Mammary epithelial cell (primary cell): ENCODE measurements at places on chromosomes 5 and 9. TPM values are rescaled to one million over a fixed set of nuclear protein-coding genes. Genes with fewer than 3 reads are reported as not detected.

- no peak for DNase-seq
These were observed 36.6 kb upstream of the ITGA1 start for GRCh38 chr5:52751137-52751536.

- no peak for DNase-seq
These were observed 31.9 kb upstream of the DAPK1 start for GRCh38 chr9:87465816-87466215.

DNA sequence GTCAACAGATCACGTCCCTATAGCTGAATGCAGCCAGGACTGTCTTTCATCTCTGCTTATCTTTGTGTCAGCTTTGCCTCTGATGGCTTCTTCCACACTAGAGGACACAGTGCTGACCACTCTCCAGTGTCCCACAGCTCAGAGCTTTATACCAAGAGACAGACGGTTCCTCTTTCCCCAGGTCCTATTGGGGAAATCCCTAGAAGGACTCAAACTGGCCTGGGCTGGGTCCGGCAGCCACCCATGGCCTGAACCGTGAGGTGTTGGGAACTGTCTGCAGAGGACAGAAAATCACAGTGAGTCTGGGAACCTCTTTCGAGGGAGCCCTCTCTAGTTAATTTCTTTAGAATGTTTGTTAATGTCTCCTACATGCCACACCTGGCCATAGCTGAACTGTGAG is 68.3 kb upstream of the SHB start:
- no peak for DNase-seq

DNA sequence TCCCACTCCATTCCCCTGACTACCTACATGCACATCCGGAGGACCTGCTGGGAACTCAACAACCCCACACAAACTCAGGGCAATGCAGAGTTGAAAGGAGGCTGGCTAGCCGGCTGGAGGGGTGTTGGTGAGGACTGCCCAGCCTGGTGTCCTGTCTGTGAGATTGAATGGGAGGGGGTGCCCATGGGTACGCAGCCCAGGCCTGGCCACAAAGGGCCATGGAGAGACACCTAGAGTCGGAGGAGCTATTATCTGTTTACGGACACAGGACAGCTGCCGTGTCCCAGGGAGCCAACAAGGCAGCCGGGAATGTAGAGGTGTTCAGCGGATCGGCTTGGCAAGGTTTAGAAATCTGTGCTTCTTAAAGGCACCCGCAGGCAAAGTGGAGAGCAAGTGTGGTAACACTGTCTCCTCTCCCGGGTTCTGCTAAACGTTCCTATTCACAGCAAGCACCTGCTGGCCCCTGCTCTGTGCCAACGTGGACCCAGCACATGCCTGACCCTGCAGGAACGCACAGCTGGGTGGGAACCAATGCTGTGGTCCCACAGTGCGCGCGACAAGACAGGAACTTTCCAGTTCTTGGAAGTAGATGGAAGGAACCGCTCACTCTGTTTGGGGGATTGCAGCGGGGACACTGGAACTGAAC is 166.7 kb downstream of the DAB2IP start:
- DNase-seq: no peak

GRCh38 chr5:144015961-144016360 is 154.5 kb downstream of the YIPF5 start:
- DNase-seq: no peak

DNA sequence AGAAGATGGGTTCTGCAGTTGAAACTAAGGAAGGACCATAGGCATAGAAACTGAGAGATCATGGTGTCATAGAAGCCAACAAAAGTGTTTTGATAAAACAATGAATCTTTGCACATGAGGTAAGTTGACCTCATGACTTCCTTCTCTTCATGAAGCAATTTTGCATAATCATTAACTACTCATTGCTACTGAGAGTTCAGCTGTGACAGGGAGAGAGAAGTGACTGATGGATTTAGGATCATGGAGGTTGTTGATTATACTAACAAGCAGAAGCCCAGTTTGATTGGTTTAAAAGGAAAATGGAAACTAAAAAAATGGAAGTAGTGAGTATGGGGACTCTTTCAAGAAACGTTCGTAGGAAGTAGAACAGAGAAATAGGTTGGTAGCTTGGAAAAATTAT is 51.2 kb downstream of the PARP8 start:
- DNase-seq: no peak

GRCh38 chr9:93566408-93567270 is 9.7 kb upstream of the PHF2 start:
- DNase-seq: peak; percentile 91

DNA sequence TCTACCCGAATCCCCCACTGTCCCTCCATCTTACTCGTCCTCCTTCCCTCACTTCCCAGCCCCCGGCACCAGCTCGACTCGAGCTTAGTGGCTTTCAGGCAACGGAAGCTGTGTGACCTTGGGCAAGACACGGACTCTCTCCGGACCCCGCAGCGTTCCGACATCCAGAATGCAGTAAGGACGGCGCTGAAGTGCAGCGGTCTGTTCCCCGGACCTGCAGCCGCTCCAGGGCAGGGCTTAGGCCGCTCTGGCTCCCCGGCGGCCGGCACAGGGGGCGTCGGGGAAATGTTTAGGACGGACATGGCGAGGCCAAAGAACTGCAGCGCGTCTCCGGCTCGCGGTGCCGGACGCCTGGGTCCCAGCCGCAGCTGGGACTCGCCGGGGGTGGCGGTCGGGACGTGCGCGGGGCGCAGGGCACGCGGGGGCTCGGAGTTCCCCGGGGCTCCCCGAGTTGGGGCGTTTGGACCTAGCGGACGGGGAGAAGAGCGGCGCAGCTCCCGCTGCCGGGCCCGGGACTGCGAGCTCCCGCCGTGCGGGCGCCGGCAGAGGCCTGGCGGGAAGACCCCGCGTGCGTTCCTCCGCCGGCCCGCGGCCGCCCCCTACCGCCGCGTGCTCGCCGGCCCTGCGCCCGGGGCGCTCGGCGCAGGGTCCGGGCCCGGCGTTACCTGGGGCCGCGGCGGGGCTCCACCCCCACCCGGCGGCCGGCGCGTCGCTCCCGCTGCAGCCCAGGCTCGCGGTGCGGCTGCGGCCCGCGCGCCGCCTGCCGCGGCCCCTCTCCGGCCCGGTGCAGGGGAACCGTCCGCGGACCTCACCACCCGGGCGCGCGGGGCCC is 5.6 kb upstream of the RNF44 start:
- no peak for DNase-seq

DNA sequence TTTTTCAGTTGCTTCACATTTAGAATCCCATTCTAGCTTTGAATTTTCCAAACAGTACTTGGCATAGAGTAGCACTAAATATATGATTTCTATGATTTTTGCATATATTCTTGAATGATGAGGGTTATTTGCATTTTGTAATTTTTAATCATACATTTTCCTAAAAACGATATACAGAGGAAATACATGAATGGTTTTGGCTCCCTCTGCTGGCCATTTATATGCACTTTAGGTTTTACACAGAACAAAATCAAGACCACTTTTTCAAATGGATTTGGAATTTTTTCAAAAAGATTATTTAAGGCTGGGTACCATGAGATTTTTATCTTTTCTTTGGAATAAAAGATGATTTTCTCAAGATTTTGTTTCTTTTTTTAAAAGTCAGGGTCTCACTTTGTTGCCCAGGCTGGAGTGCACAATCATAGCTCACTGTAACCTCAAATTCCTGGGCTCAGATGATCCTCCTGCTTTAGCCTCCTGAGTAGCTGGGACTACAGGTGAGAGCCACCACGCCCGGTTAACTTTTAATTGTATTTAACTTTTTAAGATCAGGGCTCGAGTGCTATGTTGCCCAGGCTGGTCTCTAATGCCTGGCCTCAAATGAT is 16.7 kb upstream of the COMMD10 start:
- DNase-seq: peak; percentile 14

GRCh38 chr9:89778100-89779090 is 173.6 kb downstream of the GADD45G start:
- DNase-seq: no peak

- no peak for DNase-seq
These were observed 253.8 kb downstream of the KDM4C start for GRCh38 chr9:7011395-7012067.

GRCh38 chr9:18610956-18611355 is 137.0 kb downstream of the ADAMTSL1 start:
- DNase-seq: no peak

The CAMK4 gene
- 1.5 TPM for total RNA-seq

- DNase-seq: no peak
These were observed 85.7 kb upstream of the TNFAIP8 start for GRCh38 chr5:119270121-119270565.

DNA sequence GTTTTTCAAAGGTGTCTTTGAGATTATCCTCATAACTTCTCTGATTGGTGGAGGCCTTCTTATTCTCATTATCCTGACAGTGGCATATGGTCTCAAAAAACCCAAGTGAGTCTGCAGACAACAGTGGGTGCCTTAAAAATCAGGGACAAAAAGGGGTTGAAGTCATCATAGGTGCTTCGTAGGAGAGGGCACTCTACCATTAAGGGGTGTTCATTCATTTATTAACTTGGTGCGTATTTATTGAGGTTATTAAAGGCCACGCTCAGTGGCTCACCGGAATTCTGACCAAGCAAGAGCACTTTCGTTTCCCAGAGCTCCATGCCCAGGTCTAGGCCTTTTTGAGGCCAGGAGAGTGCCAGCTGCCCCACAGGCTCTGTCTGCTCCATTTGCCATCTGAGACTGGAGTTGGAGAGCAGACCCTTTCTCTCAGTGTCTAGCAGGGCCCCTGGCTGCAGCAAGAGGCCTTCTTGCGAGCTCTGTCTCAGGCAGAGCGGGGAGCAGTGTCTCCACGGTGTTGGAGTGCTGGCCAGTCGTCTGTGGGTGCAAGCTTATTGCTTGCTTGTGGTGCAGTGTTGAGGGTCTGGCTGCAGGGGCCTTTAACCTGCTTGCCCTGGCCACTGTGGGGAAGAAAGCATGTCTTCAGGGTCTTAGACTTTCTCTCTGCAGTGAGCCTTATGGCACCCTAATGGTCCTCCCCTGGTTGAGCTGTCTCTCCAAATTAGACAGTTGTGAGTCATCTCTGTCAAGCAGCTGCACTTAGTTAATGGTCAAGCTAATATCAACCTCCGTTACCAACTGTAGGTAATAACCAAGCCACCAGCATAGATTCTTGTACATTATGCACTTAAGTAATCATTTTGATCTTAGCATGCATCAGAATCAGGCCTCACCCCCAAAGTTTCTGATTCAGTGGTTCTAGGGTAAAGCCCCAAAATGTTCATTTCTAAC is 62.6 kb downstream of the IL31RA start:
- DNase-seq: no peak

- no peak for DNase-seq
These were observed 50.3 kb downstream of the COL5A1 start for GRCh38 chr9:134691695-134692572.

DNA sequence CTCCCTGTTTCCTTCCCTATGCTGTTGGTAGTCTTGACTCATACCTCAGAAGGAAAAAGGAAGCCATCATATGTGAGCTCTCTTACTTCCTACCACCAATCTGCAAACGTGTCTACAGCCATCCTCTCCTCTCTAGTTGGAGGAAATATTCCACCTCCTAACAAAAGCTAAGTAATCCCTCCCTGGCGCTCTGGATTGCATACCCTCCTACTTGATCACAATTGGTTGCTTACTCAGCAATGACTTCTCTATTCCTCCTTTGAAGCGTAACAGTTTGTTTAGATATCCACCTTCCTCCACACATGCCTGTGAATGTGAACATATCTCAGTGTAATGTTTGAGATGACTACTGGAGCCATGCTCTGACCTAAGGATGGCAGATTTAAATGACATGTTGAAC is 18.2 kb downstream of the RUSC2 start:
- DNase-seq: no peak

DNA sequence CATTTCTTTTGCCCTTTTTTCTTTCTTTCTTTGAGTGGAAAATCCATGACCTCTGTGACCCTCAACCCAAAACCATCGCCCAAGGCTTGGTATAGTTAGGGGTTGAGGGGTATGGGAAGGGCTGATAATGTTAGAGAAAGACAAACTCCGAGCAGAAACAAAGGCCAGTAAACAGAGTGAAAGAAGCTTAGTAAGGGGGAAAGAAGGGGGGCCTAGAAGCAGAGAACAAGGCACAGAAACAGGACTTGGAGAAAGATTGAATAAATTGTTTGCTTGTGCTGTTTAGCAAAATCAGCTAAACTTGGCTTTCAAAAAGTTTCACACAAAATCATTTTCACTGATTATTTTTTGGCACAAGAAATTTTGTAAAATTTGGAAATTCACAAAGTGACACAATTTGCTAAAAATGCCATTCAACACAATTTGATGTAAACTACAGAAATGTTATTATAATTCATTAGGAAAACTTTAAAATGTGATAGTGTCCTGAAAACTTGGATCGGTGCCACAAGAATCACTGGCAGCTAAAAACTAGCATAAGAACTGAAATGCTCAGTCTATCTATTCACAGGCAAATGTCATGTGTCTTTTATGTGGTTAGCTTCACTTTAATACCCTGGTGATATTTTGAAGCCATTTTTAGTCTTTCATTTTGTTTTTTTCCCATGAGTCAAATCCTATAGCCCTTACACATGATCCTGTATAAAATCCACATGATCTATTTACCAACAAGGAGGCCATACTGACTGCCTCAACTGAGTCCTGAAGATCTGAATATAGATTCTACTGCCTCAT is 276.4 kb downstream of the NR2F1-AS1 start:
- DNase-seq: no peak

The SMIM33 gene
- not detected for total RNA-seq

- no peak for DNase-seq
These were observed 259.7 kb upstream of the MSX2 start for GRCh38 chr5:174464504-174465165.

The CYSRT1 gene
- total RNA-seq: 1.6 and 2.2 TPM in 2 replicates

DNA sequence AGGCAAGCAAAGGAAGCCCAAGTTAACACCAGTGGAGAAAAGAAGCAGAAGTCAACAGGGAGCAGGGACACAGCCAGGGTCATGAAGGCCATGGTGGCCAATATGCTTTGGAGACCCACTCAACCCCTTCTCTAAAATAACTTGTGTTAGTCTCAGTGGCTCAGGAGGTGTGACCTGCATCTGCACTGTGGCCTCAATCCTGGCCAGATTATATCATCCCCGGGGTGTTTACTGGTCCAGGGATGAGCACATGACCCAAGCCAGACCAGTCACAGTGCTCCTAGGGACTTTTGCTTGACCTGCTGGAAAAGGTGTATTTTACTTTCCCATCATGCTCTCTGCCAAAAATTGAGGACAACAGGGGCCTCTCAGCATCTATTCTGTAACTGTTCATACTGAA is 105.2 kb downstream of the DPYSL3 start:
- no peak for DNase-seq

The CLIC3 gene
- total RNA-seq: 27.0 TPM

The ANXA6 gene
- total RNA-seq: 32.5 TPM

GRCh38 chr5:121719255-121719654 is 132.4 kb upstream of the FTMT start:
- no peak for DNase-seq

DNA sequence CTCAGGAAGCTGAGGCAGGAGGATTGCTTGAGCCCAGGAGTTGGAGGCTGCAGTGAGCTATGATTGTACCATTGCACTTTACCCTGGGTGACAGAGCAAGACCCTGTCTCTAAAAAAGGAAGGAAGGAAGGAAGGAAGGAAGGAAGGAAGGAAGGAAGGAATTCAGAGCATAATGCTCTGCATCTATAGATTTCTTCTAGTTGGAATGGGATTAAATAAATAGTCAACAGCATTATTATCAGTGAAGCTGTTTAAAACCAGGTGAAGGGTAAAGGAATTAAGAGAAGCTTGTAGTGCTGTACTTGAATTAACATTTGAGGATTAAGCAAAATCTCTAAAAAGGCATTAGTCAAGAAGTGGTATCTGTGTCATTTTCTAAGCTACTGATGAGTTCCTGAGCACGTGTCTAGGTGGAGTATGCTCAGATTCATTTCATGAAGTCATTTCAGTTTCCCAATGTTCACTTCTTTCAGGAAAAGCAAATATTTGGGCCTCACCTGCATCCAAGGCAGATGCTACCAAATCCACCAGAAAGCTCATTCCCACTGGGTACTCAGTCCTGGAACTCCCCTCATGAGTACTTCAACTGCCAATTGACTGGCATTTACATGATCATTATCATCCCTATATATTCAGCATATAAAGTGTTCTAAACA is 8.4 kb downstream of the PDE6A start:
- DNase-seq: no peak
